ENCODE measurements at places on chromosomes 5 and 9. TPM values are rescaled to one million over a fixed set of nuclear protein-coding genes. Genes with fewer than 3 reads are reported as not detected.
A peak's percentile ranks its signal among the peaks of the same experiment; 100 is the strongest.

Gene ARSI
- 0.07 TPM for total RNA-seq

Gene MGAT4B
- total RNA-seq, result 148 TPM

Gene DPYSL3
- 17.2 TPM for total RNA-seq

Gene DMAC1
- 39.1 TPM for total RNA-seq

Gene SLC23A1
- not detected for total RNA-seq

Gene GPX3
- total RNA-seq, result 0.96 TPM

Gene ZCCHC7
- total RNA-seq, result 31.2 TPM

Gene PFN3
- total RNA-seq, result not detected

Gene ASTN2
- 4.8 TPM for total RNA-seq

Gene ANKRD18B
- total RNA-seq, result 3.9 TPM

GRCh38 chr5:123012321-123012720, 24.2 kb downstream of the PPIC start:
- no peak for DNase-seq

DNA sequence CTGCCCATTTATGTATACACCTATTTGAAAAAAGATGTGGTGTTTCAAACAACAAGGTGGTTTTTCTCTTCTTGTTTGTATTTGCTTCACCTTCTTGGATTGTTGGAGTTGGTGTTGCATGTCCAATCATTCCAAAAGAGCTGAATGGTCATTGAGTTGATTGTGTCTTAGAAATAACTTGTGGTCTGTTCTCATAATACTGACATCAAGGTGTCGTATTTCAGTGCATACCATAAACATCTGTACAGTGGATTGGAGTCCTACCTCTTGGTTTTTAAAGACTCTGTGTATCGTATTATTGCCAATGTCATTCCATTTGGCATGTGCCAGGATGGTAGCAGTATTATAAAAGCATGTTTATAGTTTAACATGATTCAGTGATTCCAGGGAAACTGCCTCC, 73.2 kb downstream of the TRIO start:
- DNase-seq, result no peak

- no peak for DNase-seq
These were observed 351.5 kb upstream of the KCNN2 start for GRCh38 chr5:114010362-114010761.

DNA sequence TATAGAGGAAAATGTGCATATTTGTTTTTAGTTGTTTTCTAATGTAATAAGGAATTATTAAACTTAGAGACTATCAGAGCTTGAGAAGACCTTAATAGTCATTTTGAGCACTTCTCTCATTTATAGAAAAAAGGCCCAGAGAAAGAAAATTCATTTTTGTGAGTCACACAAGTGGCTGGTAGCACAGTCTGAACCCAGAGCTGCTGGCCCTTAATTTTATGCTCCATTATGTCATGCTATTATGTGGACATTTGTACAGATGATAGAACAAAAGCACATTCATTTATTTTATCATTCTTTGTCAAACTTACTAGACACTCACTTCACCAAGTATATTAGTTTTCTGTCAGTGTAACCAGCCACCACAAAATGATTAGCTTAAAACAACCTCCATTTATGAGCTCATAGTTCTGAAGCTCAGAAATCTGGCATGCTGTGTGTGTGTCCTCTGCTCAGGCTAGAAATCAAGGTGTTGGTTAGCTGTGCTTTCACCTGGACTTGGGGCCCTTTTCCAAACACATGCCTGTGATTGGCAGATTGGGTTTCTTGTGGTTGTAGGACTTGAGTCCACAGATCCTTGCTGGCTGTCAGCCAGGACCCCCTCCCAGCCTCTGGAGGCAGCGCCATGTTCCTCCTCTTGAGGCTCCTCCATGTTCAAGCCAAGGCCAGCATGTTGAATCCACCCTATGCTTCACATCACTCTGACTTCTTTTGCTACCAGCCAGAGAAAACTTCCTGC, 188.9 kb downstream of the ARHGAP26 start:
- DNase-seq, result no peak

DNA sequence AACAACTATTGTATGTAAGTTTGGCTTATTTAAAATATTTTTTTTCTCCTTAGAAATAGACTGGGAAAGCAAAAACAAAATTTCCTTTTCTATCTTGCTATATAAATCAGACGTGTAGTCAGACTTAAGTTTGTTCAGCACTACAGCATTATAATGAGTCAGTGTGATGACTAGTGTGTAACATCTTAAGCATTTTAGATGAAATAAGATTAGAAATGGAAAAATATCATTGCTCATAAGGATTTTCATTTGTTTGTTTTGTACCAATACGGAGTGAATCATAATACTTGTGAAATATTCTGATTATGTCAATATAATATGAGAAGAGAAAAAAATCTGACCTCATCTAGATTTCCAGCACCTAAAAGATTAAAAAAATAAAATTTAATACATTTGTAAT, 64.7 kb upstream of the RICTOR start:
- DNase-seq, result no peak

DNA sequence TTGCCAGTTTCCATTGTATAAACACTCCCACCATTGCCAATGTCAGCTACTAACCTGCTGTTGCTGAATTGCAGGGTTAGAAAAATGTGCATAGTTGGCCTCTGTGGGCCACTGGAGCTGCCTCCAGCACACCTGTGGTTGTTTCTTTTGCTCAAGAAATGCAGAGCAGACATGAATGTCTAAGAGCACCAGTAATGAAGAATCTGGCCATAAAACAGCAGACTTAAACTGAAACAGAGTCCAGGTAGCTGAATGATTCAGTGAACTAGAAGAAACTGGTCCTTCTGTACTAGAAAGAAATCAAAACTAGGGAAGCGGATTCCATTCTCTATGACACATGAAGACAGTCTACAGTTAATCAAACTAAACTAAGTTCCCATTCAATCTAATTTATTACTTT, 48.2 kb downstream of the NUDT12 start:
- DNase-seq, result no peak

DNA sequence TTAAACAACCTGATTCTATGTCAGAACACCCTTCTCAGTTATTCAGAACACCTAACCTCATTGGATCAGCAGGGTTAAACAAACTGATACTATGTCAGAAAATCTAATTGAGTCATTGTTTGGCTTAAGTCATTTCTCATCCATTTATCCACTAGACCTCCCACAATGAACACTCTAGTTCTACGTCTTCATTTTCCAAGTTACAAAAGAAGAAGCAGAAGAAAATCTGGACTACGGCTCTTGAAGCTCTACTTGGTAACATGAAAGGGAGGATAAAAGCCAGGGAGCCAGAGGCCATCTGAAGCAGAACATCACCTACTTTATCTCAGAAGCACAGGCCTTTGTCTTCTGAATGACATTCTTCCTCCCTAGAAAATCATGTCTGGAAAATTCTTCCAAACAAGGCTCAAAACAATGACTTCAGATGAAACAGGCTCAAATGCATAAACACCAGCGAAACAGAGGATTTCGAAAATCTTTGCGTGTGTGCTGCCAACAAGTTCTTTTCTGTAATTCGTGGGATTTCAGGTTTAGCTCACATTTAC, 35.4 kb upstream of the TGFBI start:
- no peak for DNase-seq

DNA sequence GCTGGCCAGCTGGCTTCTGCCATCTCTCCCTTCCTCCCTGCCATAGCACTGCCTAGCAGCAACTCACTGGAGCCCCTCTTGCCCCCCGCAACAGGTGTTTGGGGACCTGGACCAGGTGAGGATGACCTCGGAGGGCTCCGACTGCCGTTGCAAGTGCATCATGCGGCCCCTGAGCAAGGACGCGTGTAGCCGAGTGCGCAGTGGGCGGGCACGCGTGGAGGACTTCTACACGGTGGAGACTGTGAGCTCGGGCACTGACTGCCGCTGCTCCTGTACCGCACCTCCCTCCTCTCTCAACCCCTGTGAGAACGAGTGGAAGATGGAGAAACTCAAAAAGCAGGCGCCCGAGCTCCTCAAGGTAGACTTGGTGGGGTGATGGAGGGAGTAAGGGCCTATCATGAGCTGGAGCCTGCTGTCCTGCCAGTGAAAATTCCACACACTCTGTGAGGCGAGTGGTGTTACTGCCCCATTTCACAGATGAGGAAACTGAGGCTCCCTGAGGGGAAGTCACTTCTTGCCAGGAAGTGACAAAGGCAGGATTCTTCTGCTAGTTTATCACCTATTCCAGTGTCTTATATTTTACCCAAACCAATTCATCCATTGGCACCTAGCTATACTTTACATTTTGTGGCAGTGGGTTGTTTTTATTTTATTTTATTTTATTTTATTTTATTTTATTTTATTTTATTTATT, 10.1 kb downstream of the OLFML2A start:
- DNase-seq, result no peak

GRCh38 chr5:115072266-115073064, 97.2 kb downstream of the TRIM36 start:
- no peak for DNase-seq

GRCh38 chr5:17257705-17258273, 40.4 kb downstream of the BASP1 start:
- no peak for DNase-seq

- peak; percentile 80 for DNase-seq
These were observed 7.1 kb upstream of the IFNA2 start for GRCh38 chr9:21392270-21392669.

DNA sequence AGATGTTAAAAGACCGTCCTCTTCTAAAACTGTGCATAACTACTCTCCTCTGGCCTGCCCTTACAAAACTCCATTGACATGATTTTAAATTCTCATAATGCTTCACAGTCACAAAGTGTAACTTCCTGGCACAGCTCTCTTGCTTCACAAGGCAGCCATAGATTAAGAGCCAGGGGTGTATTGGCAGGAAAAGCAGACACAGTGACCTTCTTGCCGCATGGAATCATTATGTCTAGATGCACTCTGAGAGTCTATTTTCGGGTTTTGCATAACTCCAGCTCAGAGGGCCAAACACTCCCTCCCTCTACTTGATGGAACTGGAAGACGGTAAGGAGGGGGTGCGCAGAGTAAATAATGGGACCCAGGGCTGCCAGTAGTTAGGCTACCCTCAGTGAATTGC, 110.1 kb downstream of the MARCHF3 start:
- no peak for DNase-seq

GRCh38 chr5:146794326-146795029, 84.1 kb downstream of the PPP2R2B start:
- DNase-seq, result no peak

GRCh38 chr9:22332202-22332601, 114.4 kb upstream of the DMRTA1 start:
- no peak for DNase-seq

DNA sequence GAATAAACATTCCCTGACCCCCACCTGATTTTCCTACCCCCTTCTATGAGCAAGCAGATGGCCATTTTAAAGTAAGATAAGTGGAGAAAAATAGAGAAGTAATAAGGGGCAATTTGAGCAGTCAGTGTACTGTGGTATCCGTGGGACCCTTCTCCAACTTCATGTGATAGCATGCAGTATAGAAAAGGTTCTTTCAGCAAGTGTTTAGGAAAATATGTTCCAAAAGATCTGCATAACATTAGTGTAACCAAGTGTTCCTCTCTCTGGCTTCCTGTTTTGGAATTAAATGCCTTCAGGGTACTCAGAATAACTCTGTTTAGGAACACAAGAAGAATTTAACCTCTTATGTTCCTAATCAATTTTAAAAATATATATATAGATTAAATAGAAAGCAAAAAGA, 134.9 kb downstream of the ATG10 start:
- no peak for DNase-seq

- DNase-seq, result no peak
These were observed 247.7 kb downstream of the ENC1 start for GRCh38 chr5:74392711-74393351.

GRCh38 chr5:176779537-176779936, 30.8 kb upstream of the UNC5A start:
- no peak for DNase-seq

DNA sequence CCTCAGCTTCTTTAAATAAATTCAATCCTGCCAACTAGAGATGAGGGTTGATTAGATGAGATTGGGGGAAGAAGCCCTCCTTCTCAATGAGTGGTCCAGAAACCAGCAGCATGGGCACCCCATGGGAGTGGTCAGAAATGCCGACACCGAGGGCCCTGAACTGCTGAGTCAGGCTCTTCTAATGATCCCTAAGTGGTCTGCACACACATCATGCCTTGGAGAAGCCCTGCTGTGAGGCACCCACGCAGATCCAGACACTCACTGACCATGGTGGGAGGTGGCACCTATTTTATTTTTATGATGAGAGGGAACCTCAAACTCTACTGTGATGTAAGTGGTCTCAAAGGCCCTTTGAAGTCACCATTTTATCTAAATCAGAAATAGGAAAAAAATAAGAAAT, 72.3 kb upstream of the BOD1 start:
- no peak for DNase-seq

- no peak for DNase-seq
These were observed 213.2 kb downstream of the ADAMTS6 start for GRCh38 chr5:65268525-65268924.

DNA sequence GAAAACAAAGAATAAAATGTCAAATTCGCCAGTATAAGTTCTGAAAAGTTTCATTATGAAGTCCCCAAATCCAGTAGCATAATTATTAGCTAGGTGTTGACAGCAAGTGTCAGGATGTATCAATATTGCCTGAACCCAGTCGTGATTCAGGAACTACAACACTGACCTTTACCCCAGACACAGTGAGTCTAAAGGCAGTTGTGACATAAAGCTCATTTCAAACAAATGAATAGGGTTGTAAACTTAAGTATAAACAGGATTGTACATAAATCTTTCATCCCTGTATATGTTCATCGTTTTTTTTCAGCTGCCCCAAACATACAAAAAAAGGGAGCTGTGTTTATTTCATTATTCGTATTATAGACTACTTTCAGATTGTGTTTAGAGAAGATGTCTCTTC, 385.7 kb downstream of the PLK2 start:
- no peak for DNase-seq

DNA sequence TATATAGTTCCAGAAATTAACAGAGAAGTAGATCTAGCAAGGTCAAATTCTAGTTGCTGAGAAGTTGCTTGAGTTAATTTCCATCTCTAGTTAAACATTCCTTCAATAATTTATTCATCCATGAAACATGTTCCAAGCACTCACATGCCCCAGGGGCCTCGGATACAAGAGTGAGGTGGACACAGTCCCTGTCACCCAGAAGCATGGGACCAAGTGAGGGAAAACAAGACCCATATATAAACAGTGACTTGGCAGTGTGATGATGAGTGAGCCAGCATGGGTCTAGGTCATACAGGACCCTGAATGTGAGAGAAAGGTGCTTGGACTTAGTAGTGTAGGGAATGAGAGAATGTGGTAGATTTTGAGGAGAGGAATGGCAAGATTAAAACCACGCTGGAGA, 216.9 kb downstream of the TTLL11 start:
- DNase-seq, result no peak

GRCh38 chr5:170338933-170339779, 41.6 kb upstream of the LCP2 start:
- peak; percentile 13 for DNase-seq

GRCh38 chr9:137294091-137294680, 7.9 kb downstream of the NRARP start:
- peak; percentile 74 for DNase-seq

- no peak for DNase-seq
These were observed 93.8 kb upstream of the FAM120A start for GRCh38 chr9:93357649-93358048.

DNA sequence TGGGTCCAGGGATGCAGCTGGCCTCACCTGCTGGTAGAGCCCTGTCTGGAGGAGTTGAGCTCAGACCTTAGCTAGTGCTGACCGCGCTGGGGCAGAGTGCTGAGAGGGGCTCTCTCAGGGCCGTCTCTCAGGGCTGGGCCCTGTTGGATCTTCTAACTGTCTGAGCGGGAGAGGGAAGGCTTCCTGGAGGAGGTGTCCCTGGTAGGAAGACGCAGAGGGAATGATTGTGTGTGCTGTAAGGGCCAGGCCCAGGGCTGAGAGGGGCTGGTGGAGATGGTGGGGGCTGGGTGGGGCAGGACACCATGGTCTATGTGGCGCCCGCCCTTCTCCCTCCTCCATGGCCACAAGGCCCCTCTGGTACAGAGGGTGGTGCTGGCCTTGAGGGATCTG, 55.0 kb downstream of the RXRA start:
- no peak for DNase-seq

Data from HCT116 (cell line).